ENCODE measurements at places on chromosomes 7 and 10. TPM values are rescaled to one million over a fixed set of nuclear protein-coding genes. Genes with fewer than 3 reads are reported as not detected.

Gene PTF1A
- not detected for total RNA-seq

Gene ATOH7
- total RNA-seq: not detected

Gene AMPH
- 3.2 TPM for total RNA-seq

- DNase-seq: no peak
These were observed 186.2 kb downstream of the DNAJB6 start for GRCh38 chr7:157522954-157523353.

Gene RBP4
- 18.7 TPM for total RNA-seq

DNA sequence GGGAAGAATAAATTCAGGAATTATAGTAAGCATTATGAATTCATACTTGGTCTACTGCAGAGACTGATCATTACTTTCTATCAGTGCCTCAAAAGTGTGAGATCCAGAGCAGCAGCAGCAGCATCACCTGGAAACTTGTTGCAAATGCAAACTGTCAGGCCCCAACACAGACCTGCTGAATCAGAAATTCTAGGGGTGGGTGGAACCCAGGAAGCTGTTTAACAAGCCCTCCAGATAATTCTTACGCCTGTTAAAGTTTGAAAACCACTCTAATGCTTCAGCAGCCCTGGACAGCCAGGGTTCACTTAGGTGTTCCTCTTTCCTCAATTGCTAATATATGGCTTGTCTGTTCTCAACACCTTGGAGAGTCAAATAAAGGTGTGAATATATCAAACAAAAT lies 19.5 kb downstream of the CACUL1 start:
- no peak for DNase-seq

DNA sequence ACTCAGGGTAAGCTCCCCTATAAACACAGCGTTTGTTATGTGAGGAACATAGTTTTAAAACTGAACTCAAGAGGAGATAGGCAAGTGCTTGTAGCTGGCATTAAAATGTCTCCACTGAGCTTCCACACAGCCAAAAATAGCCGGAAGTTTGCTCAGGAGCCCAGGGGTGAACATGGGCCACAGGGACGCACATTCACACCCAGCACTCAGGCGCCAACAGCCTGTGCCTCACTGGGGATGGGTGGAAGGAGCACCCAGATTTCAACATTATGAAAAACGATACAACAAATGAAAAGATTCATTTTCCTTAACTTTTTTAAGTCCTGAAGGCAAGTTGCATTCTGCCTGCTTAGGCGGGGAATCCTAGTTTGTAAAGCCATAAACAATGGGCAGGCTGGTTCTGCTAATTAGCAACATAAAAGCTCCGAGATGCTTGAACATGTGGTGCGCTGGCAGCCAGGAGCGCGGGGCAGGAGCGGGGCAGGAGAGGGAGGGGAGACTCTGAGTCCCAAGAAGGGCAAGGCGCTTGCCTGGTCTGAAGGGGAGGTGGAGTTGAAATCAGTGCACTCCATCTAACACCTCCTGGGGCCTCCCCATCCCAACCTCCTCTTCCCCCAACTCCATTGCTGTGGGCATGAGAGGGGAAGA lies 235.9 kb downstream of the COBL start:
- DNase-seq: no peak

Gene LAMB1
- total RNA-seq: 44.6 TPM

GRCh38 chr7:88280801-88281200 lies 25.9 kb downstream of the STEAP4 start:
- no peak for DNase-seq

Gene PON3
- 1.1 TPM for total RNA-seq
